Tibial nerve (tissue), 4 donors: ENCODE measurements at places on chromosomes 2 and 18.

DNA sequence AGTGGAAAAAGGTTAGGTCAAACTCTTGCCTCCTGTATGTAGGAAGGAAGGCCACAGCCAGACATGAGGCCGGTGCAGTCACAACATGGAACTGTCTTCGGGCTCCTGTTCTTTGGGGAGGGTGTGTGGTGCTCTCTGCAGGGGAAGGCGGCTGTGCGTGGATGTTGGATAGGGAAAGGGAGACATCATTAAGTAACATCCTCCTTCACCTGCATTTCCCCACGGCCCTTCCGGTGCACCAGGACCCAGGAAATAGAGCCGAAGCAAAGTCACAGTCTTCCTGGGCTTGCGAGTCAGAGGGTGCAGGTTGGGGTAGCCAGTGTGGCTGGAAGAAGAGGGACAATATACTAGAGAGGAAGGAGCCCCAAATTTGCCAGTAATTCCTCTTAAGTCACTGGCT, 78.9 kb upstream of the SMAD7 start:
- DNase-seq, result no peak

- no peak for DNase-seq
Observed at GRCh38 chr2:171491292-171491691, 31.0 kb upstream of the CYBRD1 start.

DNA sequence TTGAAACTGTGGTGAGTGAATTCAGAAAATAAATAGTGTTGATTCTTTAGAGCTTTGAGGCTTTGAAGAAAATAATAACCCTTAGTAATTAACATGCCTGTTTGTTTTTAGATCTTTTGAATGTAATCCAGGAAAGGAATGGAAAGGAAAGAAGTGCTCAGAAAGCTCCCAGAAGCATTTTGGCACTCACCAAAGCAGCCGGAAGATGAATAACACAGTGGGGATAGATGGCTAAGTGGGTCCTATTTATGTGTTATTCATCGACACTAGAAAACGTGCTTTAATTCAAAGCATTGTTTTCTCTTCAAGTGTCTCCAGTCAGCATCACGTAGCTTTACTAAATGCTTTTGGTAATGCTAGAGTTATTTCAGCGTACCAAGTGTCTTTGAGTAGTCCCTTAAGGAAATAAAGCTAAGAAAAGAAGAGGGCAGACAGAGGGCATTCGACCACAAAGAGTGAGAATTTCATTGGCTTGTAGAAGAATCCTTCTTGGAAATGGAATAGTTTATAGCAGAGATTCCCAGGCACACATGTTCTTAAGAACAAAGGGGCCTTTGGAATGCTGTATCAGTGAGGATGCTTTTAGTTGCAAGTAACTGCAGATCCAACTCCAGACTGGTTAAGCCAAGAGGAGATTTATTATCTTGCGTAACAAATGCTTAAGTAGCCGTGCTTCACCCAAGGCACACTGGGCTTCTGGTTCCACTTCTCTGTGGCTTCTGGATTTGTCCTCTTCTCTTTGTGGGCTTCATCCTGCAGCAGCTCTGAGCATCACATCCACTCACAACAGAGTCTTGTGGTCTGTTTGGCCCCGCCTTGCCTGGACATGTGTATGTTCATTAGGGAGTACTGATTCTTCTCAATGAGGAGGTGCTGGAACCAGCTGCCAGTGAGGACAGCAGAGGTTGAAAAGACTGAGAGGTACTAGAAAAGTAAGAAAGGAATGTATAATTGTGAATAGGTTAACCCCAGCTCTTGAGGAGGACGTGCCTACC, 63.6 kb upstream of the LTBP1 start:
- no peak for DNase-seq

- no peak for DNase-seq
Observed at GRCh38 chr2:101152272-101153076, 1.3 kb upstream of the TBC1D8 start.

GRCh38 chr2:182584462-182584861, 131.6 kb upstream of the DNAJC10 start:
- no peak for DNase-seq

GRCh38 chr18:36461551-36461987, 164.1 kb downstream of the FHOD3 start:
- no peak for DNase-seq

GRCh38 chr2:209556354-209556961, 132.6 kb downstream of the MAP2 start:
- DNase-seq, result no peak

GRCh38 chr2:78351208-78351607, 674.3 kb upstream of the REG3G start:
- no peak for DNase-seq

- DNase-seq, result no peak
Observed at GRCh38 chr2:200300638-200301314, 5.7 kb upstream of the SPATS2L start.

- no peak for DNase-seq
Observed at GRCh38 chr2:217182926-217183325, 323.1 kb upstream of the TNP1 start.

DNA sequence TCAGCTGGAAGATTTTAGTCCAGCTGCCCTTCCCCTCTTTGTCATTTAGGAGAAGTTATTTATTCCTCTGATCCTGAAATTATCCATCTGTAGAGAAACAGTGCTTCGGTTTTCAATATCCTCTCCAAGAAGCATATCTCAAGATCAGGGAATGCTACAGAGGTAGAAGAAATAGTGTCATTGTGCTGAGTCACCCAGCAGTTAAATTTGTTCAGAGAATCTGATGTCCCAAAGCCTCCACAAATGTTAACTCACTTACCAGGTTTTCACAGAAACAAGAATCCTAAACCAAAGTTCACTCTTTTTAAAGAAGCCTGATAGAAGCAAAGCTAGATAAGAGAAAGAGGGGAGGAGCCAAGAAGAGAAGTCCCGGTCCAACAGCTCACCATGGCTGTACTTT, 480.7 kb upstream of the GYPC start:
- DNase-seq, result no peak

DNA sequence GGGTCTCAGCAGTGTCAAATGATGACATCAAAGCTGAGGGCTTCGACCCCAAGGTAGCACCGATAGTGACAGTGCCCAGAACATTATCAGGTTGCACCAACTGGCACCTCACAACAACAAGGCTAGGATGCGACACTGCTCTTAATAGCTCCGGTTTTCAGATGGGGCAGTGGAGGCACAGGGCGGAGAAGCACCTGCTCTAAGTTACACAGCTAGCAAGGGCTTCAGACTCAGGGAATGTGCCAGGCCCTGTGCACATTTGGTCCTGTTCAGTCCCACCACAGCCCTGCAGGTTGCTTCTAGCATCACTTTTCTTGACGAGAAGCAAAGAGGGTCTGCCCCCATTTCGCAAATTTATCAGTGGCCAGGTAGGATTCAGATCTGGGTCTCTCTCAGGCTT, 74.1 kb downstream of the DGKD start:
- no peak for DNase-seq

GRCh38 chr2:218993345-218994315, at the start of gene CRYBA2:
CRYBA2 (minus strand) TSS chr2:218993422; CDS start chr2:218993176, 246 bp downstream.
- no peak for DNase-seq

- DNase-seq, result no peak
Observed at GRCh38 chr2:20113986-20114938, 62.8 kb upstream of the LAPTM4A start.

GRCh38 chr18:12895626-12896025, 11.6 kb upstream of the PTPN2 start:
- DNase-seq, result no peak

- no peak for DNase-seq
Observed at GRCh38 chr18:77063260-77063659, 69.3 kb downstream of the MBP start.

DNA sequence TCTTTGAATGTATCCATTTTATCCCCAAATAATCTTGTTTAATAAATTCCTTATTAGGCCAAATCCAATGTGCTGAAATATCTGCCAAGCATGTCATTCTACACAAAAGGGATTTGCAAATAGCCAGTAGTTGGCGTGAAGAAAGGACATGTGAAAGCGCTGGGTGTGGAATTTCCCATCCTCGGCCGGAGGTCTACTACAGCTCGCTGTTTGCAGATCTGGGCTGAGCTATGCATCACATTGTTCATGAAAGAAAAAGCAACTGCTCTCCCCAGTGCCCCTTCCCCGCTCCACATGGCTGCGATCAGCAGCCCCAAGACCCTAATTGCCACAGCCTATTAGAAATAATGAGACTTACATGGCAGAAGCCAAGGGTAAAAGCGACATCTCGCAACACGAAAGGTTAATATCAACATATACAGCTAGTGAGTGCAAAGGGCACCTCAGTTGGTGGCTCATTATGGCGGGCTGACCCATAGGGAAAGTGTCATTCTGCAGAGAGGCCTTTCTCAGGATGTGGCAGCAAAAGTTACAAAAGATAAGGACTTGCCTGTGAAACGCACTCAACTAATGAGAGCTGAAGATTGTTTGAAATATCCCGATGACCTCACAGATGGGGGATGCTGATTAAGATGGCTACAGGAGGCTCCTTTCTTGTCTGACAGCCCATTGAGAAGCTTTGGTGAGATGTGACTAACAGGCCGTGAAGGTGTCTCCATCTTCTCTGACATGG, 126.9 kb upstream of the CYP1B1 start:
- DNase-seq, result no peak

- DNase-seq, result no peak
Observed at GRCh38 chr18:52992041-52992440, 652.0 kb downstream of the DCC start.

DNA sequence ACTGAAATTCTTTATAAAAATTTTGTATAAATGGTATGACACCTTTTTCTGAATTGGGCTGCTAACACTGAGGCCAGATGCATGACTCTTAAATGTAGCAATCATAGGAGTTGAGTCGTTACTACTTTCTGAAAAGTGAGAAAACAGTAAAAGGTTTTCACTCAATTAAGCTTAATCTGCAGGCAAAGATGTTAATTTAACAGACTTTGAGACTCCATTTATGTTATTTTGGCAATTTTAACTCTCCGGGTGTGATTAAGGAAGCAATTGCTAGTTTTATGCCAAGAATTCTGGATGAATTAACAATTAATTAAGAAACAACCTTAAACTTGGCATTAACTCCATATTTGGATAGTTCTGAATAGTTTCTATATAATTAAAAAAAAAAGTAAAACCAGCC, 104.3 kb downstream of the AGPS start:
- no peak for DNase-seq

DNA sequence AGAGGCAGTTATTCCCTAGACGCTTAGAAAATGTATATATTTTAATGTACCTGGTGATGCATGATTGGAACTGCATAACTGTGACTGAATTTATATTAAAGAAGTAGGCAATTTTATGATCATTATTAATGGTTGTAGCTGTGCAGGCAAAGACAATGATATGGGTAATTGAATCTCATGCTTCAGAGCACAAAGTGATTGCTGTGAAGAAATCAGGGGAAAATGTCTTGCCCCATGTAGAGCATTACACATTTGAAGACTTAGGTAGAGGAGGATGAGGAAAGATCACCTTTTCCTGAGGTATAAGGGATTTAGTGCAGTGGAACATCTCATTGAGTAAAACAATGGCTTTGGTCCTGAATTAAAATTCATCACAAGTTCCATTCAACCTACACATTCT, 246.8 kb upstream of the DCC start:
- DNase-seq, result no peak
